Effector memory CD4-positive, alpha-beta T cell (primary cell): ENCODE measurements at places on chromosomes 7 and 10.

GRCh38 chr10:32051926-32052325 lies 4.3 kb downstream of the KIF5B start:
- no peak for DNase-seq

DNA sequence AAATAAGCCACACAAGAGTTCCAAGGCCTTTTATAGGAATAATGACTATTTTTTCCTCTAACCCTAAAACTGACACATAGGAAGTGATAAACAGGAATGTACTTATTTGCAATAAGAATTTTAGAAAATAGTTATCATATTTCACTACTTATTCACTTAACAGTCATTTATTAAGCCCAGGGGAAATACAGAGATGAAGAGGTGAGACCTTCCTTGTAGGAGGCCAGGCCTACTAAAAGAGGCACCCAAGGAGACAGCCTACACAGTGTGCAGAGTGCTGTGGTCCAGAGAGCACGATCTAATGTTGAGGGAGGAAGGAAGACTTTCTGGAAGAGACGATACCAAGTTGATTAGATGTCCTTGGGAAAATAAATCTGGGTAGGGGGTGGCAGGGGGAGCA lies 45.0 kb upstream of the PPP1R3C start:
- DNase-seq = no peak

GRCh38 chr10:35211390-35211789 lies 84.7 kb downstream of the CREM start:
- no peak for DNase-seq

- no peak for DNase-seq
Observed at GRCh38 chr7:54987772-54988171, 31.0 kb upstream of the EGFR start.

DNA sequence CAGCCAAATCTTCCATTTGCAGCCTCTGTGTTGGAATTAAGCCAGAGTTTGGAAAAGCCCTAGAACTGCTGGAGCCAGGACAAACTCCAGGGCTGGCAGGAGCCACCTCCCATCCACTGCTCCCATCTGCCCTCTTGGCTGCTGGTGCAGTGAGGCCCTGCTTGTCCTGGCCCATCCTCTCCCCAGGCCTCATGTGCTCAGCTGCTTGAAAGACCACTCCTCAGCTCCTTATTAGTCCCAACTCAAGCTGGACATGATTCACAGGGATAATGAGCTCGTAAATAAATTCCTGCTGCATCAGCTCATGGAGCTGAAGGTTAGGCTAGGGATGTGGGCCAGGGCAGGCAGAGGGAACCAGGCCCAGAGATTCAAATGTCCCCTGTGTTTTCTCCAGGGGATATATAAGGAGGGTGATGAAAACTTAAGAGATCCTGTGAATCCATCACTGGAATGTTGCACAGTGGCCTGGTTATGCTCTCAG lies 282.8 kb downstream of the RPS24 start:
- DNase-seq = no peak
